Hepatocyte (in vitro differentiated cells): ENCODE measurements at places on chromosomes 7 and 10. TPM values are rescaled to one million over a fixed set of nuclear protein-coding genes. Genes with fewer than 3 reads are reported as not detected.

The TBX20 gene
- total RNA-seq = 14.7 and 14.8 TPM in 2 replicates

DNA sequence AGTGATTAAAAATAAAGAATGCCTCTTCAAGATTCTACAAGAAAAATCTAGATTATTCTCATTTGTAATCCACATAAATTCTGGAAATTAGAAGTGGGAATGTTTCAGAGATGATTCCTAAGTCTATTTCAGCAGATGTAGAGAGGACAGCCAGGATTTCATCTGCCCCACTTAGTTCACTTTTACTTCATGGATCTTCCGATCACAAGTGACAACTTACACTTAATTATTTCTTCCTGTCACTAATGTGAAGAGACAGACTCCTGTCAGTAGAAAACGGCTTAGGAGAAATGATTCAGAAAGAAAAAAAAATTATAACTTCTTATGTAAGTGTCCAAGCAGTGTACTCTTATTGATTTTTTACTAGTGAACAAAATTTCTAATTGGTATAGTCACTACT lies 368.2 kb upstream of the SMIM30 start:
- DNase-seq = no peak

DNA sequence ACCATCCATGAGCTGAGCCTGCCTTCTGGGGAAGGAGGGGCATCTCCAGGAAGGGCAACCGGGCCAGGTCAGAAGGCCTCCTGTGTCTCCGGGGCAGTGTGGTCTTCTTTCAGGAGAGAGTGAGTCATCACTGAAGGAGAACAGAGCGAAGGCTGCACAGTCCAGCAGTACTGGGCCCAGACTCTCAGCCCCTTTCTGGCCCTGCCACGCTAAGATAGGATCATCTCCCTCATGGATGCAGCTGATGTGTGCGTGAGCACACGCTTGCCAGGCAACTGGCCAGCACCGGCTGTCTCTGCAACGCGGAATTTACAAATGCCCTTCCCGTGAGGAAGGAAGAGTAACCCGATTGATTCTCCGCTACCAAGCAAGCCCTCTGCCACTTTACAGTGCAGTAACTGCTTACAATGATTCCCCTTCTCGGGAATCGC lies 328.2 kb downstream of the TNS3 start:
- DNase-seq = peak; percentile 76

GRCh38 chr7:121002-121785 lies 71.2 kb upstream of the FAM20C start:
- peak; percentile 6 for DNase-seq

DNA sequence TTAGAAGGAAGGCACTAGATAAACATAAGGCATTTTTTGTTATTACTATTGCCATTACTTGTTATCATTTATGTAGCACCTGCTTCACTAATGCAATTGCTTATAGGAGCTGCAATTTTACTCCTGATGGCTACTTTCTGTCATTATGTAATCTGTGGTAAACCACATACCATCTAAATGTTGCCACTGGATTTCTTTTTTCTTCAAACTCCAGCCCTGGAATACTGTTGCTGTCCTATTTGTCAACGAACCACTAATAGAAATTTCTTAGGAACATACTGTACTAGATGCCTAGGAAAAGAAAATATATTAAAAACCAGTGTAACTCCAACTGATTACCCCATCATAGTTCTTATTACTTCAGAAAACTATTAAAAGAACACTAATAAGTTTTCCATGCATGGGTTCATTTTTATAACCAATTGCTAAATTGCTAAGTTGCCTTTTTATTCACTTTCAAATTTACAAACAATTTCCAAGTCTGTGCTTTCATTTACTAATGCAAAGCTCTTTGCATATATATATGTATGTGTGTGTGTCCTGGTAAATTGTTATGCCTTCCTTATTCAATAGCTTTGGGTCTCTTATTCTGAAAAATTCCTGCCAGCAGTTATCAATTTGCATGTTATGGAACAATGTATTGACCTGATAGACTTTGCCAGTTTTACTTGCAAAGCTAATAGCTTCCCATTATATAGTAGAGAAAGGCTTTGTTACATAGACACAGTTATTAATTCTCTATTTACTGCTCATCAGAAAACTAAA lies 287.4 kb downstream of the EXOC4 start:
- no peak for DNase-seq

DNA sequence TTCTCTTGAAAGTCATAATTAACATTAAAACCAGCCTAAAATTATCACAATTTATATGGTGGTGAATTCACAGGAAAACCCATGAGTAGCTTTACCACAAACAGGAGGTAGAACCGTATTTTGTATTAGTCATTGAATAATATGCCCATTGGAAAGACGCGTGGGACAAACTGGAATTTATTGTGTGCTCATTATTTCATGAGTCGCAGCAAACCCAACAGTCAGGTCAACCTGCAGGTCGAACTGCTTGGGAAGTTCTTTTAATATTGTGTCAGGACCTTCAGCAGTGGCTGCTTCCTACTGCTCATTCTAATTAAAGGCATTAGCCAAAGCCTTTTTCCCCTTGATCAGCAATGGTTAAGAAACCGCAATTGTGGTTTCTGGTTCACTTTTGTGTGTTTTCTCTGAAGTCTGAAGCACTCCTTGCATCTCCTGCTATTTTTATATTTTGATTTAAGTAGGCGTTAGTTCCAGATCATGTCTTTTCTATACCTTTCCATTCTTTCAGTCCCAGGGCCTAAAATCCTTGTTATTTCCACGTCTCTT lies 100.1 kb downstream of the RAB11FIP2 start:
- no peak for DNase-seq

GRCh38 chr7:134922720-134923704 lies 63.3 kb upstream of the AGBL3 start:
- no peak for DNase-seq

DNA sequence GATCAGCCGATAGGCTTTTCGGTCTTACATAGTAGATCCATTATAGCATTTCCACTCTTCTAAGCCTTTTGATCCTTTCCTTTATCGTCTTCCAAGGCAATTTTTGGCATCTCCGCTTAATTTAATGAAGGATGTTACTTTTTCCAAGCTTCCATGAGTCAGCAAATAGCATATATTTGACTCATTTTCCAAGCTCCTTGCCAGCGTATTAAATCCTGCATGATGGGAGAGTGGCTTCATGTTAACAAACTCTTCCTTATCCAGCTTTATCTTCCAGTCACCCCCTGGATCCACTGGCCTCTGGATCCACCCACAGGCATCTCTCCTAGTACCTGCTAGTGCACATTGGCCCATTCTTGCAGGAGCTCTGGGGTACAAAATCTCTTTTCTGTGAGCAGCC lies 13.0 kb downstream of the OR9A2 start:
- DNase-seq = peak; percentile 58

The ITPRID1 gene
- 0.36 TPM in 1 of 2 replicates, not detected in the other for total RNA-seq

DNA sequence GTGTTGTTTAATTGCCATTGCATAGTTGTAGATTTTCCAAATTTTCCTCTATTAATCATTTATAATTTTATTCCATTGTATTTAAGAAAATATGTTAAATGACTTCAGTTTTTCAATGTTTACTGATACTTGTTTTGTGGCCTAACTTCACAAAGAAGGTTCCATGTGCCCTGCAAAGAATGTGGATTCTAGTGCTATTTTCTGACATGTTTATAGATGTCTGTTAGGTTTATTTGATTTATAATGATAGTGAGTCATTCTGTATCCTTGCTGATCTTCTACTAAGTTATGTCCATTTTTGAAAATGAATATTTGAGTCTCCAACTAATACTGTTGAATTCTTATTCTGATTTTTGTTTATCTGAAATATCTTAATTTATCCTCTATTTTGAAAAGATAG lies 369.0 kb downstream of the MAGI2 start:
- no peak for DNase-seq

The GTPBP4 gene
- total RNA-seq = 33.6 and 34.2 TPM in 2 replicates

The GNGT1 gene
- not detected in 2 replicates for total RNA-seq

DNA sequence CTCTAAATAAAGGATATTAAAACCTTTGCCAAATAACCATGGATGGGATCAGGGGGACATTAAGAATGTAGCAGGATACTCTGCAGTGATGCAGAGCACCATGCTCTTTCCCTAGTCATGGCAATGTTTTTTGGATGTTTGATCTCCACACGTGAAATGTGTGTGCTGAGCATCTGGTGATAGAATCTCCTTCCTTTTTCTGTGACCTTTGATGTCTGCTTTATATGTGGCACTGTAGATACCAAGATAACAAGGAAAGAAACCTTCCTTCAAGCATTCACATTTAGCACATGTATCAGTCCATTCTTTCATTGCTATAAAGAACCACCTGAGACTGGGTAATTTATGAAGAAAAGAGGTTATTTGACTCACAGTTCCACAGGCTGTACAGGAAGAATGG lies 87.7 kb upstream of the CYP2C9 start:
- DNase-seq = no peak

- no peak for DNase-seq
Observed at GRCh38 chr7:92843034-92843760, 6.8 kb upstream of the CDK6 start.
